ENCODE measurements at places on chromosomes 3 and 15.

- DNase-seq, result no peak
Observed at GRCh38 chr3:192063570-192063969, 602.6 kb downstream of the PYDC2 start.

DNA sequence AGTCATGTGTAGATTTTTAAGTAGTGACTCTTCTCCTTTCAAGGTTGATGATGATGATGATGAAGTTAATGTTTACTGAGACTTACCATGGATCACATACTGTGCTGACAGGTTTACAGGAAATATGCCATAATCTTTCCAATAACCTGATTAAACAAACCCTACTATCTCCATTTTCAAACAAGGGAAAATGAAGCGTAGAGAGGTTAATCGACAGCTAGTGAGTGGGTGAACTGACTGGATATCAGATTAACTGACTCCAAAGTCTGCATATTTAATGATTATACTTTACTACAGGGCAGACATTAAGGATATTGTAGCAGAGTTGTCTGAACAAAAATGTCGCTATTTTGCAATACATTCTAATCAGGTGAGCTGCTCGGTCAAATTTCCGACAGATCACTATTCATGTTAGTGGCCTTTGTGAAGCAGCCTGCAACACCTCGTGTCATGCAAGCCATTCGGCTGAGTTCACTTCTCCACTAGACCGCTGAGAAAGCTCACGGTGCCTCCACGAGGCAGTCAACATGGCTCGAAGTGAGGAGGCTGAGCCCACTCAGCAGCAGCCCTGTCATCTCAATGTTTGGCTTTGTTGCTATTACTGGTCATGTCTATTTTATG, 264.2 kb downstream of the NFKBIZ start:
- no peak for DNase-seq

GRCh38 chr15:98903377-98904018, 104.1 kb downstream of the PGPEP1L start:
- no peak for DNase-seq

- DNase-seq, result no peak
Observed at GRCh38 chr3:196640297-196641018, 964 bp downstream of the NRROS start.

GRCh38 chr3:88141458-88142083, 8.2 kb upstream of the C3orf38 start:
- DNase-seq, result no peak

GRCh38 chr15:78415284-78415683, 22.7 kb upstream of the IREB2 start:
- DNase-seq, result peak; percentile 74

GRCh38 chr15:99121207-99121606, 16.3 kb downstream of the SYNM start:
- DNase-seq, result no peak

DNA sequence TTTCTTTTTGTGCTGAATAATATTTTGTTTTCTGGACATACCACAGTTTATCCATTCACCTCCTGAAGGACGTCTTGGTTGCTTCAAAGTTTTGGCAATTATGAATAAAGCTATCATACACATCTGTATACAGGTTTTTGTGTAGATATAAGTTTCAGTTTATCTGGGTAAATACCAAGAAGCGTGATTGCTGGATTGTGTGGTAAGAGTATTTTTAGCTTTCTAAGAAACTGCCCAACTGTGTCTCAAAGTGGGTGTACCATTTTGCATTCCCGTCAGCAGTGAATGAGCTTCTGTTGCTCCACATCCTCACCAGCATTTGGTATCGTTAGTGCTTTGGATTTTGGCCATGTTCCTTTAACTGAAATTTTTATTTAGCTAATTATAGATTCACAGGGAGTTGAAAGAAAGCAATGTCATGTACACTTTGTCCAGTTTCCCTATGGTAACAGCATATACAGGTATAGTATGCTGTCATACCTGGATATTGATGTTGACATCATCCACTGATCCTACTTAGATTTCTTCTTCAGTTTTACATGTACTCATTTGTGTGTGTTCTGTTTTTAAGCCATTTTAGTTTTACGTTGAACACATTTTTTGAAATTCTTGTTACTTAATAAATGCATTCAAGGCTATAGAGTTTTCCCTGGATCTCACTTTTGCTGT, 11.9 kb downstream of the ARID3B start:
- no peak for DNase-seq

- DNase-seq, result no peak
Observed at GRCh38 chr3:44042772-44043171, 198.9 kb upstream of the TOPAZ1 start.

GRCh38 chr3:49636883-49637609, 37.1 kb upstream of the APEH start:
- no peak for DNase-seq

DNA sequence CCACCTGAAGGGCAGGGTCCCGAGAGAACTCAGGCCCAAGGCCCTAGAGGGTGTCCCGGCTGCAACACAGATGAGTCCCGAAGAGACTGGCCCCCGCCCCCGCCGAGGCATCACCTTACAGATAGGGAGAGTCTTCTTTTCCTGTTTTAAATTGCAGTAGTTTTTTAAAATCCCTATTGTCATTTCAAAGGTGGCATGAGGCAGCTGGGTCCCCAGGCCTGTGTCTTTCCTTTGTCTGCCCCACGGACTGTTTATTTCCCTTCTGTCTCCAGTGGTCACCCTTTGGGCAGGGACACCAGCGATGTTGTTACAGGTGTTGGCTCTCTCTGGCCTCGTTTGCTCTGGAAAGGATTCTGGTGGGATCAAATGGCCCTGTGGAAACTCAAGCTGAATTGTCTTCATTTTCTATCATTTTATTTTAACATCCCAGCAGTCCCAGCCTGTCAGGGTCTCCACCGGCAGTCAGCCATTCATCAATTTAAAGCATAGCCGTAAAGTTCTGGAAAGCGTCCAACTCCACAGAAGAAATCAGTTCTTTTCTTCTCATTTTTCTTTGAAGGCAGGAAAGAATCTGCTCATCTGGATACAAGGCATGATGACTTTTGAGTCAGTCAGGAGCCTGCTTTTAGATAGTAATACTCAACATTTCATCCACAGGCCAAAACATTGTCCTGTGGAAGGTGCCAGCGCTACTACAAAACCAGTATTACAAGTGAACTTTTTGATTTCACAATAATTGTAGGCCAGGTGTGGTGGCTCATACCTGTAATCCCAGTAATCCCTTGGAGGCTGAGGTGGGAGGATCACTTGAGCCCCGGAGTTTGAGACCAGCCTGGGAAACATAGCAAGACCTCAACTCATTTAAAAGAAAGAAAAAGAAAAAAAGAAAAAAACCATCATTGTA, 96.2 kb downstream of the HES1 start:
- DNase-seq, result no peak

DNA sequence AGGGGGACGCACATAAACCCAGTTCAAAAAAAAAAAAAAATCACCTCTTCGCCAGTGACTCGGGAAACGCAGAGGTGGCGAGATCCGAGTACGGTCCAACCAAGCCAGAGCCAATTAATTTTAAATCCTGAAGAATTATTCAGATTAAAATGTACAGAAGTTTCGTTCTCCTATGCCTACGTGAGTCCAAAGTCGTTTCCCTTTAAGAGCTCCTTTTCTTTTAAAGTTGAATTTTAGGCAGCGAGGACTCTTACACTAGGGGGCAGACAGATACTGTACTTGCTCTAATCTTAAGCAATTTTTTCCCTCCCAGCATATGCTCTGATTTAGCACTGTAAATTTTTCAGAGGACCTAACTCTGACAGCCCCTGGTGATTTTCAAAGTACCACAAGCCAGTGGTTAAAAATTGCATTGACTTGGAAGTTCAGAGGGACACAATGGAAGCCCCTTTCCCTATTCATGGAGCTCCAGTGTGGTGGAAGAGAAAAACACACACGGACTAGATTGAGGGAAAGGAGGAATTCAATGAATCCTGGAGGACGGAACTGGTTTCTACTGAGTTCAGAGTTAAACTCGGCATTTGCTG, 3.3 kb upstream of the NR2F2 start:
- DNase-seq, result peak; percentile 33

DNA sequence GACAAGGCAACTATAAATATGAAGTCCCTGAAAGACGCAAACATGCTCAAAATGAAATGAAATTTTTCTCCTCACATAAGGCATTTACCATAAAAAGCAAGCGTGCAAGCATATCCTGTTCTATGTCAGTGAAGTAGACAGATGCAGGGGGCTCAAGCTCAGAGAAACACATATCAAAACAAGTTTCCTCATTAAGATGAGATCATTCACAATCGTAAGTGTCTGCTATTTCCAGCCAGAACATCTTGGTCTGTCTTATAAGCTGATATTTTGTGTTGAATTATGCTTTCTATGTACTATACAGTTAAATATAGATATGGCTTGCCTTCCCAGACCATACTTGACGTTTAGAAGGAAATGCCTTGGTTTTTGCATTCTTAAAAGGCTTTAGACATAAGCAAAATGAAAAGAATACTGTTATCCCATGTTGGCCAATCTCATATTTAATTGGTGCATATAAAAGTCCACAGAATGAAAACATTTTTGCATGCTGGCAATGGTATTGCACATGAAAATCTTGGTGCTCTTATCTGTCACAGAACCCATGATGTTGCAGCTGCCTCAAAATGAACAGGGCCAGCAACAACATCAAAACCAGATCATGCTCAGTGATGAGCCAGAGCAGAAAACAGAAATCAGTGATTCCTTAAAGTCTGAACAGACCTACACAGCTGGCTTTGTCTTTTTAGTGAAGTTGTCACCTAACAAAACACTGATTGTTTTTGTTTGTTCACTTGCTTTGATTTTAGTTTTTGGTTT, 65.4 kb downstream of the SIDT1 start:
- no peak for DNase-seq
